ENCODE measurements at places on chromosomes 16 and 17. TPM values are rescaled to one million over a fixed set of nuclear protein-coding genes. Genes with fewer than 3 reads are reported as not detected.

DNA sequence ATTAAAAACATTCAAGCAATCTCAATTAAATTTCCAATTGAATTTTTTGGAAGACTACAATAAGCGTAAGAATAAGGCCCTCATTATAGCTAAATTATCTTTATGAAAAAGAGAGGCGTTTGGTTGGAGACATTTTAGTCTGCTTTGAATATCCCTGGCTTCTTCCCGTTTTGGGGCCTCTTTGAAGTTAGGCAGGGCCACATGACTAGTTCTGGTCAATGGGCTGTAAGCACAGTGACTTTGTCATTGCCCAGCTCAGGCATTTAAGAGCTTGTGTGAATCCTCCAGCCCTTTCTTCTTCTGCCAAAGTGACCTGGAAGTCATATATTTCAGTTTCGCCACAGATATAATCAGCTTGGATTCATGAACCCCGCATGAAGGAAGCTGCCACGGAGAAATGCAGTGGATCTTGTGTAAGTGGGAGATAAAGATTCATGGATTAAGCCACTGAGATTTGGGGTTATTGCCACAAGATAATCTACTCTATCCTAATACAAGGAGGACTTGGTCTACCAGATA, 21.7 kb upstream of the UBTF start:
- DNase-seq = no peak

- DNase-seq = no peak
Observed at GRCh38 chr17:82204831-82205719, 7.6 kb downstream of the CCDC57 start.

- DNase-seq = no peak
Observed at GRCh38 chr17:11707586-11707985, 109.3 kb downstream of the DNAH9 start.

- no peak for DNase-seq
Observed at GRCh38 chr16:58121132-58121531, 8.0 kb downstream of the CFAP20 start.

Gene TBC1D3C
- polyA plus RNA-seq = not detected
